ENCODE measurements at places on chromosomes 16 and 17. TPM values are rescaled to one million over a fixed set of nuclear protein-coding genes. Genes with fewer than 3 reads are reported as not detected.

Gene FAM20A
- polyA plus RNA-seq, result 11.5 TPM

Gene SLC16A13
- polyA plus RNA-seq, result 7.2 TPM

Gene KCNAB3
- polyA plus RNA-seq, result 1.4 TPM

Gene TBC1D3C
- 5.4 TPM for polyA plus RNA-seq

Gene C16orf46
- 1.7 TPM for polyA plus RNA-seq

Gene SAMD14
- polyA plus RNA-seq, result 2.0 TPM

Gene GP1BA
- polyA plus RNA-seq, result 0.81 TPM

Gene ASGR1
- polyA plus RNA-seq, result 21.7 TPM

Gene TBC1D16
- polyA plus RNA-seq, result 13.0 TPM

Gene MT4
- polyA plus RNA-seq, result not detected

Gene CLEC18C
- polyA plus RNA-seq, result not detected

Gene TBC1D3I
- polyA plus RNA-seq, result not detected

Gene ZPBP2
- polyA plus RNA-seq, result not detected

Gene OR1A1
- polyA plus RNA-seq, result not detected

Gene HOXB1
- 12.4 TPM for polyA plus RNA-seq

Gene LRRC37A
- 2.9 TPM for polyA plus RNA-seq

Gene FZD2
- 51.5 TPM for polyA plus RNA-seq

Gene SECTM1
- polyA plus RNA-seq, result not detected

Gene HS3ST3A1
- 8.2 TPM for polyA plus RNA-seq

Gene RAB40C
- 36.9 TPM for polyA plus RNA-seq
